ENCODE measurements at places on chromosomes 1 and 21.

DNA sequence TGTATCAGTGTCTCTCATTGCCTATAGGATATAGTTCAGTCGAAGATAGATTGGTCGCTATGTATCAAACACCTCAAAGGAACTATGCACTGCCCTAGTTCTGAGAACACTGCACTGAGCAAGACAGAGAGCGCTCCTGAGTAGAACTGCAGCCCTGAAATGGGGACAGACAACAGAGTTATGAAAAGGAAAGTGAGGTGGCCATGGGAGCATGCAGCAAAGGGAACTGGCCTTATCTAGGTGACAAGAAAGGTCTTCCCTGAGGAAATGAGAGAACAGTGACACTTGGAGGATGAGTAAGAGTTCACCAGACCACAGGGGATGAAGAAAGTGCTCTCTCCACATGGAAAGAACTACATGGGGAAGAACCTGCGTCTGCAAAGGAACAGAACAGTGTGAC is 7.5 kb upstream of the G0S2 start:
- DNase-seq, result no peak

DNA sequence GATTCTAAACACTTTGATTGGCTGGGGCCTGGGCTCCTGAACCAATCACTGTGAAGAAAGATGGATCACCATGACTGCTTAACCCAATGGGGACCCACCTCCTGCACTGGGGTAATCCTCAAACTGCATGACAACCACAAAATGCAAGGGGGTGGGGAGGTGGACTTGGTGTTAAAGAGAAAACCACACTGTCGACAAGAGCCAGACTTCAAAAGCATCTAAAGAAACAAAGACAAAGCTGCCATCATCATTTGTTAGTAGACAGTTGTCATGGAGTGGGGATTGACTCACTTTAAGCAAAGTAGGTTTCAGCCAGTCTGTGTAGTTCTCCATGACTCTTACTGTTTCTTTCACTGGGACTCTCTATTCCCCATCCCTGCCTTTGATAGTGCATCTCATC is 433.8 kb downstream of the PLPP3 start:
- no peak for DNase-seq

- no peak for DNase-seq
These were observed 216.9 kb downstream of the APP start for GRCh38 chr21:25953659-25954058.

DNA sequence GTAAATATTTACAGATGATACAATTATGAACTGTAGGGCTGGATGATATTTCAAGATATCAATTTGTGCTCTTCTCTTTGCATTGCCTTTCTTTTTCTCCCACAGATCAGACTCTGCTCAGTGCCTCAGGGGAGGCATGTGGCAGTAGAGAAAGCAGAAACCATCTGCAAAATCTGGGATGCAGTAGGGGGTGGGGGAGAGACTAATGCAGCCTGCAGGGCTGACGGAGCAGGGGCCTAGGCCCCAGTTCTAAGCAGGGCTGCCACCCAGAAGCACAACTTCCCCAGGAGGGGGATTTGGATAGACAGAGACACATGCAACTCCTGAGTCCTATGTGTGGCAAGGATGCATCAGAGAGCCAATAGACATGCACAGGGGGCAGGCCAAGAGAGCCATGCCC is 511.6 kb downstream of the SMYD3 start:
- no peak for DNase-seq

DNA sequence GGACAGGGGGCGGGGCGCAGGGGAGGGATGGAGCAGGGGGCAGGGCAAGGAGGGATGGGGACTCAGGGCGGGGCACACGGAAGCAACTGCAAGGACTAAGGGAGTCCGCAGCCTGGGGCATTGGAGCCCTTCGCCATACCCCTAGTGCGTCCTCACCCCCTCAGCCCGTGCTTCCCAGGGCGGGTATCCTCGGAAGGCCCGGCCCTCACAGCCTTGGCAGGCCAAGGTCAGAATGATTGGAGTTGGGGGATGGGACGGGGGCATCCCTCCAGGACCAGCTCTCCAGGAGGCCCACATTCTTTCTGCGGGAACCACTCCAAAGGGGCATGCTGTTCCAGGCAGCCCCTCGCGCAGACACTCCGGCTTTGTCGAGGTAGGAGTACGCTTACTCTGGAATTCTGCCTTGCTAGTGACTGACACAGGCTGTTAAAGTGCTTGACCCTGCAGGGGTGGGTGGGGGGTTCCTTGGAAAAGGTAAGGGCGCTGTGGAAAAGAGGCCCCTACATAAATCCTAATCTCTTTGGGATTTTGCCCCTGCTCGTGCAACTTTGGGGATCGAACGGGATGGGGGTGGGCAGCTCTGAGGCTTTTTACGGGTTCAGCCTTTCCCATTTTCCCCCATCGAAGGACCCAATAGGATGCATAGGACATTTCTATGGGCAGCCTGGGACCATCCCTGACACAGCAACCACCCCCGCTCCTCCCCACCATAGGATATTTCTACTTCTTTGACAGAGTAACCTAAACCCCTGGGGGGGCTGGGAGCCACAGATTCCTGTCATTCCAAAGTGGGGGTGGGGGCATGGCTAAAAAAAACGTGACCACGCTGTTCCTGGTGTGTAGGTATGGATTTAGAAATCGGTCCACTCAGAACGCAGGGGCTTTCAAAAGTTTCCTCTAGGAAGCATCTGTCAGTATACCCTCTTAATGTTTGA is 738 bp upstream of the TRIM11 start:
- DNase-seq, result no peak

DNA sequence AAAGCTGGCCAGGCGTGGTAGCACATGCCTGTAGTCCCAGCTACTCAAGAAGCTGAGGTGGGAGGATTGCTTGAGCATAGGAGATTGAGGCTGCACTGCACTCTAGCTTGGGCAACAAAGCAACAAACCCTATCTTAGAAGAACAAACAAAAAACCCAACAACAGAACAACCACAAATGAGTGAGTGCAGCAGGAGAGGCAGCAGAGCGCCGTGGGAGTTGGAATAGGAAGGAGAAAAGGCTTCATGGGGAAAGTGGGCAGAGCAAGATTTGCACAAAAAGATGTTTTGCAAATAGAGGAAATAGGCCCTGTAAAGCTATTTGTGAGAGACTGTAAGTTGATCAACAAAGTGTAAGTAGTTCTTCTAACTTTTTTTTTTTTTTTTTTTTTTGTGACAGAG is 19.6 kb downstream of the SMAP2 start:
- DNase-seq, result no peak

DNA sequence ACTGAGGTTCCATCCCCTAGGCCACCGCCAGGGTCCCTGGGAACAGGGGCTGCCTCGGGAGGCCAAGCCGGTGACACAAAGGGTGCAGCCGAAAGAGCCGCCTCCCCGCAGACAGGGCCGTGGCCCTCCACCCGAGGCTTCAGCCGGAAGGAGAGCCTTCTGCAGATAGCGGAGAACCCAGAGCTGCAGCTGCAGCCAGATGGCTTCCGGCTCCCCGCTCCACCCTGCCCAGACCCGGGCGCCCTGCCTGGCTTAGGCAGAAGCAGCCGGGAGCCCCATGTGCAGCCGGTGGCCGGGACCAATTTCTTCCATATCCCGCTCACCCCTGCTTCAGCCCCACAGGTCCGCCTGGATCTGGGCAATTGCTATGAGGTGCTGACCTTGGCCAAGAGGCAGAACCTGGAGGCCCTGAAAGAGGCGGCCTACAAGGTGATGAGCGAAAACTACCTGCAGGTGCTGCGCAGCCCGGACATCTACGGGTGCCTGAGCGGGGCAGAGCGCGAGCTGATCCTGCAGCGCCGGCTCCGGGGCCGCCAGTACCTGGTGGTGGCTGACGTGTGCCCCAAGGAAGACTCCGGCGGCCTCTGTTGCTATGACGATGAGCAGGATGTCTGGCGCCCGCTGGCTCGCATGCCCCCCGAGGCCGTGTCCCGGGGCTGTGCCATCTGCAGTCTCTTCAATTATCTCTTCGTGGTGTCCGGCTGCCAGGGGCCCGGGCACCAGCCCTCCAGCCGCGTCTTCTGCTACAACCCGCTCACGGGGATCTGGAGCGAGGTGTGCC is 1.4 kb downstream of the KLHDC7A start:
- DNase-seq, result no peak

DNA sequence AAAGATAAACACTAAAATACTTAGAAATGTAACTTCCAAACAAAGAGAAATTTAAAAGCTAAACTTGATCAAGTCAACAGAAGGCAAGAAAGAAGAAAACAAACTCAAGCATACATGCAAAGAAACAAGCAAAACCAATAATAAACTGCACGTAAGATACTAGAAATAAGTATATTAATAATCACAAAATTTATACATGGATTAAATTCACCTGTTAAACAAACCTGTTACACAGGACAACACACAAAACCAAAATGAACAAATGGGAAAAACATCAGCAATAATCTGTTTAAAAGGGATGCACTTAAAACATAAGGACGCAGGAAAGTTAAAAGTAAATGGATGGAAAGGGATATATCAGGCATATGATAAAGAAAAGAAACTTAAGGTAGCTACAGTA is 165.8 kb downstream of the CDC42BPA start:
- DNase-seq, result no peak

DNA sequence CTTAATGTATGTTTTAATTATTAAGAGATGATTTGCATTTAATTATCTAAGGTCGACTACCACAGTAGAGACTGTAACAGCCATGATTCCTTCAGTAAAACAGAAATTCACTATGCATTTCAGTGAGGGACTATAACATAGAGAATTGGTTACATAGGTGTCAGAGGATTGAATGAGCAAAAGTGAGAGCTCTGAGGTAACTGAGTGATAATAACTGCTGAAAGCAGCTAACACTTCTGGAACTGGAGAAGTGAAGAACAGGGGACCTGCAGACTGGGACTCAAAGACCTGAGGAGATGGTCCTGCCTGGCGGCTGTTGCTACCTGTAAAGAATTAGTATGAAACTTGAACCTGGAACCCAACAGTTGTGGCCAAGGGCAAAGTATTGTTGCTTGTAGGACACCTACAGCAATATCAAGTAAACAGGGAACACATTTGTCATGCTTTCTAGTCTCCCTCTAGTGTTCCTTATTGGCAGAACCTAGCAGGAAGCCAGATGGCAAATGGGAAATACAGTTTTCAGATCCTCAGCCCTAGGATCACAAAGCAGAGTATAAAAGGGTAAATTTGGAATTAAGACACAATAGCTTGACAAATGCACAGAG is 110.6 kb downstream of the HS2ST1 start:
- no peak for DNase-seq

GRCh38 chr21:24895885-24896734 is 711.2 kb downstream of the MRPL39 start:
- DNase-seq, result no peak

DNA sequence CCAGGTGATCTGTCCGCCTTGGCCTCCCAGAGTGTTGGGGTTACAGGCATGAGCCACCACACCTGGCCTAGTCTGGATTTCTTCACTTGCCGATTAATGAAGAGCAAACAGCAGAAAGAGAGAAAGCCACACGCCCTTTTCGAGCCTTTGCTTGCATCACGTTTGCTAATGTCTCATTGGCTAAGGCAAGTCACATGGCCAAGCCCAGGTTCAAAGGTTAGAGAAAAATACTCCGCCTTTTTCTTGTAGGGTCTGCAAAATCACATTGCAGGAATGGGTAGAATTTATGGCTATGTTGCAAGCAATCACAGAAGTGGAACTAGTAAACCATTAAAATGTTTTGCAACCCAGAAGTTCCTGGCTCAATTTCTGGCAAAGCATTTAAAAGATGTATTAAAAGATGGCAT is 26.8 kb upstream of the BACH1 start:
- no peak for DNase-seq

DNA sequence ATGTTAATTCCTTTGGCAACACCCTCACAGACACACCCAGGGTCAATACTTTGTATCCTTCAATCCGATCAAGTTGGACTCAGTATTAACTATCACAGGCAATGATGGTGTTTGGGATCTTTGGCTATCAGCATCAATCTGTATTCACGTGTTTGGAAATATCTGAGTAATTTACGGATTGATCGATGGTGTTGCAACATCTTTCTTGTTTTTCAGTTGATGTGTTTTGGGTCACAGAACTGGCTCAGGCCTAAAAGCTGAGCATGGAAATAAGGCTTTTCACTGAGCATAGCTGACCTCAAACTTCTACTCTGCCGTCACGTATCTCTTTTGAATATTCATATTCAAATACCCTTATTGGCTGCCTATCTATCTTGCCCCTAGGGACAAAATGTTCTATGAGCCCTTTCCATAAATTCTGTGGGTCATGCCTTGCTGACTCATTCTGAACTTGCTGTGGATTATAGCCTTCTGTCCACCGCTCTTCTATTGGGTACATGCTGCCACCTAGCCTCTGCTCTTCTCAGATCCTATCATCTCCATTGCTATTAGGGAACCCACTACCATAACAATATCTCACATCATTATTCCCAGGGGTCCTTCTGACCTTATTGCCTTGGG is 156.0 kb downstream of the PDE4B start:
- DNase-seq, result no peak

DNA sequence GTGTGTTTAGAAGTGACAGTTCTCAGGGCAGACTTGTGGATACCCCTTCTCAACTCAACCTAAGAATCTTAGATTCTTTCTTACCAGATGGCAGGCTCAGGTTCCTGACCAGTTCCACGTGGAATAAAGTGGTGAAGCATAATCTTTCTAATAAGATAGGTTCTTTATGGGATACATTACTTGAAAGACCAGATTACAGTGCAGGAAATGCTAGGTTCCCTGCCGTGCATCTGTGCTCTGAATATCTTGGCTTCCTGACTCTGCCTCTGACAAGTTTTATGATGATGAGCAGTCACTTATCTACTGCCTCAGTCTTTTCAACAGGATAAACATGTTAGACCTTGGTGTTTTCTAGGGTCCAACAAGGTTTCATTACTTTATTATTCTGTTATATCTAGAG is 207.9 kb upstream of the CACYBP start:
- DNase-seq, result no peak

- DNase-seq, result no peak
These were observed 387.6 kb downstream of the CAMTA1 start for GRCh38 chr1:7172804-7173203.

GRCh38 chr1:84823511-84823910 is 69.5 kb downstream of the LPAR3 start:
- DNase-seq, result no peak

Measured in GM12891 (cell line).